AG04449 (cell line): ENCODE measurements at places on chromosomes 3 and 15.

DNA sequence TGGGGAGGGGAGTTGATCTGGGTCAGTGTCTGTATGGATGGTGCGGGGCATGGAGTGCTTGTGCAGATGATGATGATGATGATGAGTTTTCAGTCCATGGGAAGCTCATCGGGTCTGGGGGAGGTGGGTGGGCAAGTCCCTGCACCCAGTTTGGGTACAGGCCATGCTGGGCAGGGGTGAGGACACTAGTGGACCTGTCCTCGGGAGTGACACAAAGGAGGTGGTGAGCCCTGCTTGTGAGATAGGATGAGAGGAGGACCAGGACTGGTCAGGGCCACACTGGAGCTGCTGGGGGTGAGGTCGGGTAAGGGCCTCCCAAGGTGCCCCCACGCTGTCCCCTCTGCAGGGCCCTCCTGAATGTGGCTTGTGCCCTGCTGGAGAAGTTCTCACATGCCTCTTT, 177.9 kb downstream of the APBA2 start:
- no peak for DNase-seq

- DNase-seq: no peak
Measured at GRCh38 chr3:137285924-137286323, 328.1 kb downstream of the IL20RB start.

- peak; percentile 52 for DNase-seq
Measured at GRCh38 chr3:46089237-46090011, 62.1 kb upstream of the XCR1 start.

GRCh38 chr3:72288955-72289691, 504.2 kb upstream of the PROK2 start:
- peak; percentile 54 for DNase-seq

DNA sequence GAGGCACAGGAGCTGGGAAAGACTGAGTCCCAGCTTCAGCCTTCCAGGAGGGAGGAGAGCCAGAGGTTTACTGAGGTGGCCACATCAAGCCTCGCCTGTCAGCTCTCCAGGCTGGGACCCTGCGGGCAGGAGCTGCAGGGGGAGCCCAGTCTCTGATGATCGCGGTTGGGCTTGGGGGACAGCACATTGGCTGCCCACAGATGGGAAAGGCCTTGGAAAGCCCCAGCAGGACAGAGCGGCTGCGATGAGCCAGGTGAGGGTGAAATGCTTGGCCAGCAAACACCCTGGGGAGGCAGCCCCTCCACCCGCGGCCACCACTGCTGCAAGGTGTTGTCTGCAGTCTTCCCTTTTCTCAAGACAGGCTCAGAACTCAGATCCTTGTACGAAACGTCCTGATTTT, 31.2 kb downstream of the SEC61A1 start:
- no peak for DNase-seq

DNA sequence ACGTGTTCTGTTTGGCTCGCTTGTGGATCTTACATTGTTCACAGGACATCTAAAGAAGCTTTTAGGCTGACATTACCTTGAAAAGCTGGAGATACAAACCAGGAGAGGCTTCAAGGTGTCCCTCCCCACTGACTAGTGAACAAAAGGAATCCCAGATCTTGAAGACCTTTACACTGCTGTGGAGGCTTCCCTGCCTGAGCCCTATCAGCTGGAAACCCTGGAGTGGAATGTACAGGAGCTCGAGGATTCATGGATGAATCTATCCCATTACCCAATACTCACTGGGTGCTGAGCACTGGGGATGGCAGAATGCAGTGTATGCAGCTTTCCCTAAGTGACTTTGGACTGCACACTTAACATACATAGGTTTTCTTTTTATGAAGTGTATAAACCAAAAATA, 82.3 kb upstream of the MFGE8 start:
- DNase-seq: no peak

- no peak for DNase-seq
Measured at GRCh38 chr3:146589899-146590508, 15.1 kb downstream of the PLSCR5 start.

DNA sequence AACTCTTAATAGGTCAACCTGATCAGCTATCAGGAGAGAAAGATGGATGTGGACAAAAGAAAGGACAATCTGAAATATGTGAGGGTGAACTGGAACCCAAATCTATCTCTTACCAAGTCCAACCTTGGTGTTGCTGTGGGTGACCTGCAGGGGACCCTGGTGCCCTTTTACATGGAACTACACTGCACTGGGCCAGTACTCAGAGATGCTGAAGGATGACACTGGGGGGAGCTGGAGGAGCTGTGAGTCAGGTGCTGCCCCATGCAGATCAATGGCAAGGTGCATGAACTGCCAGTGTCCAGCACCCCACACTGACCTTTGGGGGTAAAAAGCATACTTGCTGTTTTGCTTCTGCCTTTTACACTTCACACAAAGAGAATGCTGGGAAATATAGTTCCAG, 55.6 kb upstream of the TBC1D5 start:
- no peak for DNase-seq

DNA sequence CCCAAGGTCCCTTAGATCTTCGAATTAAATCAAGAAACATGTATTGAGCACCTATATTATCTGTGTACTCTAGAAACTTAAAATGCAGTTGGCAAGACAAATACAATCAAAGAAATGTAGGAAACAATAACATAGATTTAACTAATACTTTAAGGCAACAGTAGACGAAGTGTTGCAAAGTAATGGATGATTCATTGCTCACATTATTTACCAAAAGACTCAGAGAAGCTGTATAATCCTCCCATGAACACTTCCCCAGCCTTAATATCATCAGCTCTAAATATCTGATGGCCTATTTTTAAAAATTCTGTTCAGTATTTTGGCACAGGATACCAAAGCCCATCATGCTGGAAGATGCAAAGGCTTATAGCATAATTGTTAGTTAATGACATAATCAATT, 272.1 kb upstream of the TTC14 start:
- DNase-seq: no peak

- no peak for DNase-seq
Measured at GRCh38 chr3:7800006-7800780, 701.4 kb upstream of the LMCD1 start.

DNA sequence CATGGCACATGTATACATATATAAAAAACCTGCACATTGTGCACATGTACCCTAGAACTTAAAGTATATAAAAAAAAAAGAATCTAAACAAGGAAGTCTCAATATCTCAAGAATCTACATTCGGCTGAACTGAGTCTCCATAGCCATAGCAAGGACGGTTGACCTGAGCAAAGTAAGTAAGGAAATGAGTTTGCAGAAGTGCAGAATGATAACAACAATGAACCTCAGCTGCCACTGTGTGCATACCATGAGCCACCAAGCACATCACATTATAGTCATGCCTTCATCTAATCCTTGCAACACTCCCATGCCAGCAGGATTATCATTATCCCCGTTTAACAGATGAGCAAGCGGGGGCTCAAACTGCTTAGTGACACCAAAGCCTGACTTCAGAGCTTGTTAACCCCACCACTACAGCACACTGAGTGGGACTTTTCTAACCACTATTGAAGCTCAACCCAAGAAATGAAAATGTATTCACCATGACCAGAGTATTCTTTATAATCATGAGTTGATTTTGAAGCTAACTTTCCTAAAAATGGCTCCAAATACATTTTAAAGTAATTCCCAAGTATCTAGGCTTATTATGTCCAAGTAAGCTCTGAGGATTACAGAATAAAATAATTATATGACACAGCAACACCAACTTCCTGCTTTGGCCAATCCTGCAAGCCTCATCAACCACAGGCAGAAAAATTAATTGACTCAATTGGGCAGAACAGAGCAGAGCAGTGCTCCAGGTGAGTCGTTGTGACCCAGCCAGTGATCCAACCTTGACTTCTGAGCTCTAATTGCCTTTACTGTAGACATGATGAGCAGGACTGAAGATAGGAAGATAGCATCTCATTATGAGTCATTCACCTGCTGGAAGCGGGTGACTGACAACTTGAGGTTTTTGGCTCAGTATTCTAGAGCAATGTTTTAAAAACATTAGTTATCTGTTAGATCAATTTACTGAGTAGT, 47.3 kb upstream of the IL12A start:
- no peak for DNase-seq

DNA sequence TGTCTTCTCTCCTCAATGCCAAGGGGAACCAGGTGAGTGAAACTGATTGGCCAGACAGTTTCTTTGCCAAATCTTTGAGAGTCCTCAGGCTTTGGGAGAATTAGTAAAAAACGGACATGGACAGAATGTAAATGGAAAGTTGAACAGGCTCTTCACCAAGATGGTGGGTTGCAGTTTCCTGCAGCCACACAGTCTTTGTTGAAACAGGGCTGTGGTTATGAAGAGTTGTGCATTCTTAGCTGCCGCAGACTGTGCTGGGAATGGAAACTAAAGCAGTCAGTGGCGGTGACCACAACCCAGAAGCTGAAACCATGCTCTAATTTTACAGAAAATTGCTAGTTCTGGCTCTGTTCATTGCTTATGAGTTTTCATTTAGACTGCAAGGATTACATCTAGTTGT, 42.1 kb upstream of the TASOR start:
- no peak for DNase-seq

GRCh38 chr15:72379856-72380430, 4.1 kb upstream of the HEXA start:
- DNase-seq: no peak

- DNase-seq: no peak
Measured at GRCh38 chr3:43063114-43063513, 42.8 kb downstream of the POMGNT2 start.

- no peak for DNase-seq
Measured at GRCh38 chr3:126924458-126924857, 58.5 kb upstream of the PLXNA1 start.
